Tongue (tissue), 3 donors: ENCODE measurements at places on chromosomes 2 and 18. TPM values are rescaled to one million over a fixed set of nuclear protein-coding genes. Genes with fewer than 3 reads are reported as not detected.

GRCh38 chr2:36407413-36407812, 51.8 kb downstream of the CRIM1 start:
- DNase-seq = no peak

DNA sequence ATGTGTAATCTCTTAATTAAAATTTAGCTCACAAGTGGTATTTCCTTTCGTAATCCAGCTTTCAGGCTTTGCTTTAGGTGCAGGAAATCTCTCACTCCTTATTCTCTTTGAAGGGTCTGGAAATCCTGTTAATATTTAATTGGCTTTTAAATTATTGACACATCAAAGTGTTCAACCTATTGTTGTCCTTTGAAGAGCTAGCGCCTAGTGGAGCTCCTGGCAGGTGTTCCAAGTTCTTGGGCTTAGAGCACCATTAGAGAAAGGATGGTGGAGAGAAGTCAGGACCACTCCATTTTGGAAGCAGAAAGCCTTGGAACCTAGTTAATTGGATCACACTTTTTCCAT, 92.4 kb downstream of the CABLES1 start:
- no peak for DNase-seq

- DNase-seq = no peak
Observed at GRCh38 chr2:70580352-70580751, 26.7 kb upstream of the TGFA start.

DNA sequence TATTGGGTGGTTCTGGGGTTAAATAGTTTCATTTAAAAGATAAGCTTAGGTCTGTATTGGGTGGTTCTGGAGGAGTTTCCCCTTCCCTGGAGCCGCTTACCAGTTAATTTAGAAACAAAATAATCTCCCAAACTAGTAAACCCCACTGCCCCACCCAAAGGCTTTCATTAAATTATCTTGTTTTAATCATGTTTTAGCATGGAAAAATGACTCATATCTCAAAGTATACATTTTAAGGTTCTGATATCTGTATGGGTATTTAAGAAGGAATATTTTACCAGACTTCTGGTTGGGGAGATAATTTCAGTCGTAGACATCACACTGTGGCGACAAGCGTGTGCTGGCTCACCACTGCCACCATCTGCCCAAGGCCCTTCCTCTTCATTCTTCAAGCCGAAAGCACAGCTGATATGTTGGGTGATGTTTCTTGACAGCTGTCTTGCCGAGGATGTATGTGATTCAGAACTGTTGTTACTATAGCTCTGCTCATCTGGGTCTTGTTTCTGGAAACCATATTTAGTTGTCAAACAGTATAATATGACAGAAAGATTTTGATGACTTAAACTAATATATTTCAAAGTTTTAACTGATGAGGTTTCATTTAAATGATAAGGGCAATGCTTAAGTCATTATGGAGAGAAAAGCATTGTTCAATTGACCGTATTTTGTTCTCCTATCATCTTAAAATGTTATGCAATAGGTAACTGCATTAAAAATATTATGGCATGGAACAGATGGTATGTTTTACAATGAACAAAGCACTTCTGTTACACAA, 5.1 kb downstream of the FIGLA start:
- DNase-seq = peak; percentile 87

GRCh38 chr18:24672165-24672941, 211.9 kb downstream of the HRH4 start:
- peak; percentile 44 for DNase-seq

GRCh38 chr2:132267105-132267497, 105.3 kb upstream of the ANKRD30BL start:
- no peak for DNase-seq

DNA sequence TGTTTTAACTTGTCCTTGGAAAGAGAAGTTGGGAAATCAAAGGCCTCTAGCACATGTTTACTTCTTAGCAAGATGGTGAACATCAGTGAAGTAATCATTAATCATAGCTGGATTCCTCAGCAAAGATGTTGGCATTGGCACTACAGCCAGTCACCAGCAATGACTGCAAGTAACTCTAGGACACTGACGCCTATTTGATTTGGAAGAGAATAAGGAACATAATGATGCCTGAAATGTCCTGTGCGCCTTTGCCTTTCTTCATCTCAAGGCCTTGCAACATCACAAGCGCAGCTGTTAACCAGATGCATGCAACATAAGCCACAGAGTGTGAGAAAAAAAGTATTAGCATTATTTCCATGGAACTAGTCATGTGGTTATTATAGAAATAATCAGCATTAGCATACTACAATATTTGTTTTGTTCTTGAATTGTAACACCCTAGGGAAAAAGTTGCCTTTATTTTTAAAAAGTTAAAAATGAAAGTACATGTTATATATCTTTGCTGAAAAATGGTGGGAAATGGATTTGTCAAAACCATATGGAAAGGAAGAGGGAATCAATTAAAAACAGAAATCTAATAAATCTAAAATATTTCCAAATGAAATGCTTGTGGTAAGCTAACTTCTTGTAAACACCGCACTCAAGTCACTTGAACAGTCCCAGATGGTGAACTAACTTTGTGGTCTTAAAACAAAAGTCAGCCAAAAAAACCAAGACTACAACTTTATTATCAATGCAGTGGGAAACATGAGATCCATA, 55.6 kb downstream of the THADA start:
- peak; percentile 64 for DNase-seq

GRCh38 chr2:235162837-235163197, 211.0 kb downstream of the SH3BP4 start:
- no peak for DNase-seq

DNA sequence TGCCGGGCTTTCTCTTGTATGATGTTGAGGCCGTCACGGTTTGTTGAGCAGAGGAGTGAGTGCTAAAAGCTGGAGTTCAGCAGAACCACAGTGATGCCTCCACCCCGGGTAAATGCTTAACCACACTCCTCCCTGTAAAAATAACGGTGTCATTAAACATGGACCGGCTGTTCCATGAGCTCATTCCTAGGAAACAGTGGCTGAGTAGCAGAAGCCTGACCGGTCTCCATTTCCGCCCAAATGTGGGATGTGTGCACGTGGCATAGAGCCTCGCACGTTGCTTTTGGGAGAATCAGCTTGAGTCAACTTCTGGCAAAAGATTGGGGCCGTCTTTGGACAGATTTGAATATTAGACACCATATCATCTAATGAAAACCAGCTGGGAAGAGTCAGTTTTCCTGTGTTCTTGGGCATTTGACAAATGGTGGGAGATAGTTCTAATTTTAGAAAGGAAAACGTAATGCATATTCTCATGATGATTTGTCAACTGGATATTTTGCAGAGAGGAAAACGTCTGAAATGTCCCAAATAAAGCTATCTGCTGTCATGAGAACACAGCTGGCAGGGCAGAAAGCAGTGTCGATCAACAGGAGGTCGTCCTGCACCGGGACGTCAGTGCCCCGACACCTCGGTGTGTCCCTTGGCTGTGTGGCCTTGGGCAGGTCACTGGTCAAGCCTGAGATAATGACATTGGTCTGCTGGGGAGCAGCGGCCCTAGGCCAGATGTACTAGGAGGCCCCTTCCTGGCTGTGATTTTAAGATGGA, 42.4 kb downstream of the LRRFIP1 start:
- peak; percentile 96 for DNase-seq

GRCh38 chr2:231348704-231349373, 46.7 kb upstream of the B3GNT7 start:
- no peak for DNase-seq

DNA sequence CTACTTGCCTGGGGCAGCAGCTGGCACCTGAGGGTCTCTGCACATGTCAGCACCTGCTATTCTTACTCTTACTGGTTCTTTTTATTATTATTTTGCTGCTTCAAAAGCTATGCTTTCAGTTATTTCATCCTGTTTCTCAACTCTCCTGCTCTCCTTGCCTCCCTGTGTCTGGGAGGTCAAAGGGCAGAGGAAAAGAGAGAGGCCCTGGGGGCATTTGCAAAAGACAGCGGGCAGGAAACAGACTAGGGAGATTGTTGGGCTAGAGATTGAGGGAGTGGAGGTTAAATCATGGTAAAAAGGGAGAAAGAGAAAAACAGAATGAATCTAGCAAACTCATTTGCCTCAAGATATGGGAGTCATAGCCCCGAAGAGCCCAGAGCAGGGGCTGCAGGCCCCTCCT, 21.1 kb upstream of the RPL31 start:
- DNase-seq = no peak

- DNase-seq = no peak
Observed at GRCh38 chr2:24351627-24351938, 8.8 kb downstream of the ITSN2 start.

GRCh38 chr18:56305583-56305982, 332.8 kb downstream of the TXNL1 start:
- DNase-seq = no peak

The OR6B2 gene
- not detected for total RNA-seq

The LYPD6 gene
- total RNA-seq = 4.2 TPM

The PJVK gene
- total RNA-seq = 2.8 TPM

The ADCYAP1 gene
- 3.7 TPM for total RNA-seq
